ENCODE measurements at places on chromosomes 4 and X. TPM values are rescaled to one million over a fixed set of nuclear protein-coding genes. Genes with fewer than 3 reads are reported as not detected.

The XPNPEP2 gene
- under 0.01 TPM for total RNA-seq

The ZFYVE28 gene
- total RNA-seq: 3.7 TPM

The KCTD8 gene
- 2.4 TPM for total RNA-seq

The SYTL5 gene
- 4.9 TPM for total RNA-seq

The DCHS2 gene
- total RNA-seq: 11.0 TPM

All from frontal cortex (tissue), 4 donors.